ENCODE measurements at places on chromosomes 11 and 22. TPM values are rescaled to one million over a fixed set of nuclear protein-coding genes. Genes with fewer than 3 reads are reported as not detected.

The OR52N4 gene
- total RNA-seq = not detected

The CHRM1 gene
- 1.8 TPM for total RNA-seq

DNA sequence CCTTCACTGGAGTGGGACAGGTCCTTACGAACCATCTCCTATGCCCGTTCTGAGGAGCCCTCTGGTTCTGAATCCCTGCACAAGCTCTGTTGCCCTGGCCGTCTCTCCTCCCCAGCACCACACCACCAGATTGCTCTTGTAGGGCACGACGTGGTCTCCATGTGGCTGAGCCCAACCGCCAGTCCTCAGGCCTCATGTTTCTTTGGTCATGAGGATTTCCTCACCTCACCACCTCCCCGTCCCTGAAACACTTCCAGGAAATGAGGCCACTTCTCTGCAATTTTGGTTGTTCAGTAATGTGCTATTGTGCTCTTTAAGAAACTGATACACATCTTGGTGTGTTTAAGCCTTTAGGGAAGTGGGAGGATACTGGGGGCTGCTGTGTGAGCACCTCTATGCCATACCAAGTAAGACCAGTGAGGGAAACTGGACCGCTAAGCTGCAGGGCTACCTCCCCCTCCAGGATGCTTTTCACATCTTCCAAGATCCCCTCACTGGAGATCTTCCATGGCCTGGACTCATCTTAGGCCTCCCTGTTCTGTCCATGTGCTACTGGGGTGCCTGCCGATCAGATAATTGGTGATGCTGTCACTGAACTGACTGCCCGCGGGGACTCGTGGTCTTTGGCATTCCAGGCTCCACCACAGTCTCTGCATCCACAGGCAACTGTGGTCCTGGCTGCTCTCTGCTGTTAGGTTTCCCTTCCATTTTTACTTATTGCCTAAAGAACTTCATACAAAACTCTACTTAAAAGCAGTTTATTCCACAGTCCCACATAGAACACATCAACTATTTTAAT lies 21.9 kb downstream of the DRICH1 start:
- no peak for DNase-seq

DNA sequence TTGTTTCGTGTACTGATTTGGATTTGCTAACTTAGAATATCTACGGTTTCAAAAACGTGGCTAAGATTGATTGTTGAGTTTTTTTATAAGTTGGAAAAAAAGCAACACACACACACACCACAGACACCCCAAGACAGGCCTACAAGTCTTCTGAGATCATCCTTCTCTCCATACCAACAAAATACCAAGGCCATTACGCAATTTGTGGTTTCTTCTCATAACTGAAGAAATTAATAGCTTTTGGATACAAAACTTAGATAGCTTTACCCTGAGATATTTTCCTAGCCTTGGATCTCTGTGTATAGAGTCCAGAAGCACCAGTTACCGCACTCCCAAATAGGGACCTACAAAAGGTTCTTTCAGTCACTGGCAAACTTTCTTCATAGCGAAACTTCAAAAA lies 113.6 kb downstream of the SIK3 start:
- no peak for DNase-seq

- no peak for DNase-seq
Observed at GRCh38 chr22:25077964-25078363, 121.7 kb upstream of the CRYBB3 start.

DNA sequence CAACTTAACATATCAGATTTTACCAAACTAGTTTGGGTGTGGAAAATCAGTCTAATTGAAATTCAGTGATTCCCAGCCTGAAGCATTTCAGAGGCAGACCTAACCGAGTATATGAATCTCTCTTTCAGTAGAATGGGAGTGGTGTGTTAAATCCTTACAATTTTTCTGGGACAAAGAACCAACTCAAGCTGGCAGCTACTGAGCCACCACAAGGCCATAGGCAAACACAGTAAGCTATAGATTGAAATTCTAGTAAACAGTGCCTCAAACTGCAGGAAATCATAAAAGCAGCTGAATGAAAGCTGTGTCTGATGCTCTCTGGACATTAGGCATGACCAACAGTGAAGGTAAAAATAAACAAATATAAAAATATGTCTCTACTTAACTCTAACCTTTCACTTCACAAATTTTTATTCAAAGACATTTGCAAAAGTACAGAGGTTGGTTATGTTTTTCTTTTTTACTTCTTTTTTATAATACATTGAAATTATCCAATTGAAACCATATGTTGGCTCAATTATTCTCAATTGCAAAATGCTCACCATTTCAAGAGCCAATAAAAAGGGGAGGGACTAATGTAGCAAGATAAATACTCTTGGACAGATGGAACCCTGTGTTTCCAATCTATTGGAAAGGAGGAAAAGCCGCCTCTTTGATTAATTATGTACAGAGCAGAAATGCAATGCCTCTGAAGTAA lies 35.8 kb upstream of the FIBIN start:
- no peak for DNase-seq

GRCh38 chr22:17476838-17477237 lies 86.5 kb upstream of the SLC25A18 start:
- no peak for DNase-seq

GRCh38 chr11:121683791-121684190 lies 231.0 kb upstream of the SORL1-AS1 start:
- DNase-seq = no peak

DNA sequence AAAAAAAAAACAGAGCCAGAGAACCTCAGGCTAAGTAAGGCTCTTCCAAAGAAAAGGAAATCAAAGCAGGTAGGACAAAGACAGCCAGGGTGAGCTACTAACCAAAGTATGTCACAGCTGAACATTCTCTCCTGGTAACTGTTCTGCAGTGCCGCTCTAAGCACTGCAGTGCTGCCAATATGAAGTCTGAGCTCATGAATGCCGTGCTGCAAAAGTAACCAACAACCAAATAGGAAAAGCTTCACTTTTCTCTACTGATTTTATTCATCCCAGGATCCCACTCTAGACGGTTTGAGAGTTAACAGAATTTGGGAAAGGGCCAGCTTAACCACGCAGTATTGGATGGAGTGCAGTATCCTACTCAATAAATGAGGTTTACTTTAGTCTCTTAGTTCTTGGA lies 3.5 kb downstream of the SIK3 start:
- DNase-seq = no peak
